ENCODE measurements at places on chromosomes 5 and 9. TPM values are rescaled to one million over a fixed set of nuclear protein-coding genes. Genes with fewer than 3 reads are reported as not detected.

The SCGB3A2 gene
- not detected for total RNA-seq

The OBP2B gene
- total RNA-seq, result not detected

GRCh38 chr9:99859243-99859980 is 37.7 kb downstream of the NR4A3 start:
- DNase-seq, result no peak
- no peaks in the 10 kb centered on the region for H3K27me3 ChIP-seq
- H3K4me1 ChIP-seq, result peaks cover 20% of the 10 kb centered on the region
- no peak overlapping the region for H3K4me3 ChIP-seq

- no peak overlapping the region for H3K27ac ChIP-seq
- H3K4me3 ChIP-seq, result no peak overlapping the region
- peaks cover 55% of the 10 kb centered on the region for H3K27me3 ChIP-seq
- H3K4me1 ChIP-seq, result peaks cover 8% of the 10 kb centered on the region
Observed at GRCh38 chr9:22198681-22199080, 189.6 kb upstream of the CDKN2B start.

DNA sequence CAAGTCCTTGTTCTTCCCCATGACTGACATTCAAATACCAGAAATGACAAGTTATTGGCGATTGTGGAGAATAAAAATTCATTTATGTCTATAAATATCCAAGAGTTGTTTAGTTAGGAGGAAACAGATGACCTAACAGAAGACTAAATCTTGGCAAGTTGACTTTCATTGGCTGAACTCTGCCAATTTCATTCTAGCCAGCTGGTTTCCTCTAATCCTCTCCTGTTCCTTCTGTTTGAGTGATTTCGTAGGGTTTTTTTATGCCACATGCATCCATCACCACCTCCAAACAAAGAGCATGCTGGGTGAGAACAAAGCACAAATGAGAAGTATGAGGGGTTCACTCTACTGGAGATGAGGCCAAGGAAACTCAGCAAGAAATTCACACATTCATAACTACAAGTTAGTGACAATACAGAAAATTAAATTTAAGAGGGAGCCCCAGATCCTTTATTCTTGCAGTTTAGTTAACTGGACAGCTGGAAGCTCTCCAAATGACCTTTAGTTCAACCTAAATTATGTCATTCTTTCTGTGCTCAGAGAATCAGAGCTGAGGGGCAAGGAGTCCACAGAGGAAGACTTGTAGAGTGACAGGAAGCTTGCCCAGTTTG is 932.0 kb downstream of the TLE4 start:
- no peaks in the 10 kb centered on the region for H3K4me1 ChIP-seq
- DNase-seq, result no peak
- no peaks in the 10 kb centered on the region for H3K27me3 ChIP-seq
- H3K36me3 ChIP-seq, result no peaks in the 10 kb centered on the region
- H3K4me3 ChIP-seq, result no peak overlapping the region

- H3K4me1 ChIP-seq, result no peaks in the 10 kb centered on the region
- H3K27me3 ChIP-seq, result no peaks in the 10 kb centered on the region
- DNase-seq, result no peak
Observed at GRCh38 chr9:2567922-2568321, 53.7 kb upstream of the VLDLR start.

- peaks cover 44% of the 10 kb centered on the region for H3K36me3 ChIP-seq
- no peak overlapping the region for H3K27ac ChIP-seq
- H3K4me1 ChIP-seq, result peaks cover 4% of the 10 kb centered on the region
Observed at GRCh38 chr5:16567365-16567764, 49.4 kb downstream of the RETREG1 start.

DNA sequence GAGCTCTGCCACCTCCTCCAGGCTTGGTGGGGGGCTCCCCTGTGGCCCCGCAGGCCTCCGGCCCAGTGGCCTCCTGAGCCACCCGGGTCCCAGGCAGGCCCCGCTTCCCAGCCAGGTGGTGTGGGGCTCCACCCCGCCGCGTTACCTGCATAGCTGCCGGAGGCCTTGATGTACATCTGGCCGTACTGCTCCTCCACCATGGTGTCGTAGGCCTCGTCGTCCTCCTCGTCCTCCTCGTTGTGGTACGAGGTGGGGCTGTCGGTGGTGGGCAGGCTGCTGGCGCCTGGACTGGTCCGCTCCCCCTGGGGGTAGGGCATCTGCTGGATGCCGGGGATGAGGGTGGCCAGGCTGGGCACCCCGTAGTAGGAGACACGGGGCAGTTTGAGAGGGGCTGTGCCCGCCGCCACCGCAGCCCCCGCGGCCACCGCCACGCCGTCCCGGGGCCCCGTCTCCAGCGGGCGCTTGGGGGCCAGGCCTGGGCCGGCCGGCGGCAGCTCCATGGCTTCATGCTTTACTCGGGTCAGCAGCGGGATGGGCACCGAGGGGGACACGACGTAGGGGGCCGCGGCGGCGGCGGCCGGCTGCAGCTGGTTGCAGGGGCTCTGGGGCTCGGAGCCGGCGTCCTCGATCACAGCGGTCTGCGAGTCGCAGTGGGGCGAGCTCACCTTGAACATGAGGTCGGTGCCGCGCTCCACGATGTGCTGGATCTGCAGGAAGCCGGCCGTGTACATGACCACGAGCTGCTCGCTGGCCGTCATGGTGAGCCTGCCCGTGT is 45.4 kb downstream of the NACC2 start:
- no peaks in the 10 kb centered on the region for H3K4me1 ChIP-seq
- H3K27me3 ChIP-seq, result peaks cover 7% of the 10 kb centered on the region
- no peak for DNase-seq
- H3K36me3 ChIP-seq, result no peaks in the 10 kb centered on the region

- peak overlapping the region; percentile 98 for H3K27ac ChIP-seq
- peak overlapping the region; percentile 95 for H3K4me3 ChIP-seq
- H3K36me3 ChIP-seq, result peaks cover 27% of the 10 kb centered on the region
- DNase-seq, result peak; percentile 48
- H3K4me1 ChIP-seq, result peaks cover 45% of the 10 kb centered on the region
Observed at GRCh38 chr9:75027187-75028107, 646 bp downstream of the CARNMT1 start.

DNA sequence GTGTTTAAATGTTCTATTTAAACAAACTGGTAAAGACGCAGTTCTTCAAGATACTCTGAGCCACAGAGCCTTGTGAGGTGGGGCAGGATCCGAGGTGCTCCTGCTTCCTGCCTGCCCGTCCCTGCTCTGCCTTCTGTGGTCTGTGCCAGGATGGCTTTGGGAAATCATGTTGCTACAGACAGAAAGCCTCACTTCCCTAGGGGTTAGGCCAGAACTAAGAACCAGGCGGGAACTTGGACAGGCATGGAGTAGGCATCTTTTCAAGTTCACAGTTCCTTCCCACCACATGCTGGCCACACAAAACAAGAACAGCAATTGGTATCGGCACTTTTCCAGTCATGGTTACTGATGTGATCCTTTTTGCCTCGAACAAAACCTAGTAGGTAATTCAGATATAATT is 67.7 kb upstream of the SPOCK1 start:
- H3K27me3 ChIP-seq, result peaks cover 8% of the 10 kb centered on the region
- no peak overlapping the region for H3K4me3 ChIP-seq
- H3K27ac ChIP-seq, result no peak overlapping the region
- peaks cover 4% of the 10 kb centered on the region for H3K4me1 ChIP-seq
- DNase-seq, result no peak
- H3K36me3 ChIP-seq, result no peaks in the 10 kb centered on the region

- no peak overlapping the region for H3K27ac ChIP-seq
- H3K36me3 ChIP-seq, result no peaks in the 10 kb centered on the region
- no peak overlapping the region for H3K4me3 ChIP-seq
- H3K27me3 ChIP-seq, result no peaks in the 10 kb centered on the region
Observed at GRCh38 chr5:16082053-16082452, 97.5 kb downstream of the MARCHF11 start.

- H3K27me3 ChIP-seq, result no peaks in the 10 kb centered on the region
- no peaks in the 10 kb centered on the region for H3K4me1 ChIP-seq
- no peak overlapping the region for H3K27ac ChIP-seq
- no peaks in the 10 kb centered on the region for H3K36me3 ChIP-seq
- no peak overlapping the region for H3K4me3 ChIP-seq
Observed at GRCh38 chr5:179485845-179486575, 64.3 kb upstream of the RUFY1 start.

DNA sequence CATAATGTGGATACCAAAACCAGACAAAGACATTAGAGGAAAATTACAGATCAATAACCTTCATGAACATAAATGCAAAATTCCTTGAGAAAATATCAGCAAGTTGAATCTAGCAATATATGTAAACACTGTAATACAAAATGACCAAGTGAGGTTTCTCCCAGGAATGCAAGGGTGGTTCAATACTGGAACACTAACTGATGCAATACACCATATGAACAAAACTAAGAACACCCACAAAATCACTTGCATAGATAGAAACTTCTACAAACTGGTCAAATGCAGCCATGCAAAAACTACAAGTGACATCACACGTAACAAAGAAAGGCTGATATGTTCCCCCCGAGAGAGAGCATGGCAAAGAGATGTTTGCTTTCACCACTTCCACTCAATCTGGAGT is 55.6 kb downstream of the NACC2 start:
- no peak overlapping the region for H3K4me3 ChIP-seq
- no peaks in the 10 kb centered on the region for H3K36me3 ChIP-seq
- no peak overlapping the region for H3K27ac ChIP-seq
- no peaks in the 10 kb centered on the region for H3K4me1 ChIP-seq
- no peak for DNase-seq
- H3K27me3 ChIP-seq, result no peaks in the 10 kb centered on the region

DNA sequence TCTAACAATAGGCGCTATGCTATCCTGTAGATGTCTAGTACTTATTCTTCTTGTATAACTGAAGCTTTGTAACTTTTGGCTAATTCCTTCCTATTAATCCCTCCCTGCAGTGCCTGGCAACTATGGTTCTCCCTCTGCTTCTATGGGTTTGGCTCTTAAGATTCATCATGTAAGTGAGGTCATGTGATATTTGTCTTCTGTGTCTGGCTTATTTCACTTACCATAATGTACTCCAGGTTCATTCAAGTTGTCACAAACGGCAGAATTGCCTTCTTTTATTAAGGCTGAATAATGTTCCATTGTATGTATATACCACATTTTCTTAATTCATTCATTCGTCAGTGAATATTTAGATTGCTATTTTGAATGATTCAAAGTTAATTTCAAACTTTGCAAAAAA is 149.9 kb upstream of the GAS1 start:
- H3K4me3 ChIP-seq, result no peak overlapping the region
- H3K36me3 ChIP-seq, result no peaks in the 10 kb centered on the region
- no peak overlapping the region for H3K27ac ChIP-seq
- H3K27me3 ChIP-seq, result no peaks in the 10 kb centered on the region
- H3K4me1 ChIP-seq, result no peaks in the 10 kb centered on the region

All from activated T-helper 2 cell treated with anti-CD3 and anti-CD28 coated beads, Interferon-gamma antibody, Interleukin-2, Interleukin-4, amounts not matched to agents 10 μg/mL and 5 μg/mL and 100 μg/mL, durations not matched to agents 14 hours and 24 hours and 36 hours (primary cell).